ENCODE measurements at places on chromosomes 16 and 17.
A peak's percentile ranks its signal among the peaks of the same experiment; 100 is the strongest.

DNA sequence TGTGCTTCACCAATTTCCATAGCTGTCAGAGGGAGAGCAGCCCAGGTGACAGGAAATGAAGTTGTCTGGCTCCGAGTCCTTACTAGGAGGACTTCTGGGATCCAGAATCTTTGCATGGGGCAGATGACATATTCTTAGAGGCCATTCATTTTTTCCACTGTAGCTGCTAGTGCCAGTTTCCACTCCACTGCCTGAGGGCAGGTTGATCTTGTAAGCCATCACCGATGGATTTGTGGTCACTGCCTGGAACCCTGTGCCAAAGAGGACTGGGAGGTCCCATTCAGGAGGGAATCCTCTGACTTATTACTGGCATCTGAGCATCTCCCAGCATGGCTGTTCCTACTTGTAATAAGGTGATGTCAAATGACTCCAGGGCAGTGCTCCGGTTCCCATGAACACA, 144.1 kb upstream of the KCNJ18 start:
- DNase-seq = no peak

DNA sequence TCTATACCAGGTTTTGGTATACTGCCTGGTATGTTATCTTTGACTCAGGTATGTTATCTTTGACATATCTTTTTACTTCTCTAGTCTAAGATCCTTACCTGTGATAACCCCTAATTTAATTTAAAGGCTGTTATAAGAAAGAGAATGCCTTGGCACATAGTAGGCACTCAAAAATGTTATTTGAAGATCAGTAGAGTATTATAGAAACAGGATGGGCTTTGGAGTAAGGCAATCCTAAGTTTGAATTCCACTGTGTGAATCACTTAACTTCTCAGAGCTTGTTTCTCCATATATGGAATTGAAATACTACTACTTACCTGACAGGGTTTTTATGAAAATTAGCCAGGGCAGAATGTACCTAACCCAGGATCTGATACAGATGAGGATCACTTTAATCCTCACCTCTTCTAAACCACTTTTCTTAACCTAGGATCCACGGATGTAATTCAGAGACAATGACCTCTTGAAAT, 1.2 kb downstream of the BRIP1 start:
- no peak for DNase-seq

DNA sequence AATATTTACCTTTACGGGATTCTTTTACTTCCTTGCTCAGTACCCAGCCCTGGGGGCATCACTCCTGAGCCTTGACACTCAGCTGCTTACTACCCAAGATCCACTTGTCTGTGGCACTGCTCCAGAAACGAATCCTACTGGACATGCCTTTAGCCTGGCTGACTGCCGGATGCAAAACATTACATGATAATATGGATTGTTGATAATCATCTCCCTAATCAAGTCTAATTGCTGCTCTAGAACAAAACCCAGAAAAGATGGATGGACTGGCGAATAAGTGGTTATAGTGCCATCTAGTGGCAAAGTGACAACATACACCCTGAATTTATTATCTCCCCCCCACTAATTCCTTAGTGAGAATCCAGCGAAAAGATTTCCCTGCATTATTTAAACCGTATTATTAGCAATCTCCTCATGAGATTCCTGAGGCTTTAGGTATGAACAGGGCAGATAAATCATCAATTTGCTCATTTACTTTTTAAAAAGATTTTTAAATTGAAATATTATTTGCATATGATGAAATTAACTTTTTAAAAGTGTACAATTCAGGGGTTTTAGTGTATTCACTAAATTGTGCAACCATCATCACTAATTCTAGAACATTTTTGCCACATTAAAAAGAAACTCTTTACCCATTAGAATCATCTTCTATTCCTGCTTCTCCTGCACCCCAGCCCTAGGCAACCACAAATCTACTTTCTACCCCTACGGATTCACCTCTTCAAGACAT, 61.6 kb downstream of the RGS9 start:
- no peak for DNase-seq

- no peak for DNase-seq
Measured at GRCh38 chr17:39663340-39663687, 1.8 kb upstream of the TCAP start.

DNA sequence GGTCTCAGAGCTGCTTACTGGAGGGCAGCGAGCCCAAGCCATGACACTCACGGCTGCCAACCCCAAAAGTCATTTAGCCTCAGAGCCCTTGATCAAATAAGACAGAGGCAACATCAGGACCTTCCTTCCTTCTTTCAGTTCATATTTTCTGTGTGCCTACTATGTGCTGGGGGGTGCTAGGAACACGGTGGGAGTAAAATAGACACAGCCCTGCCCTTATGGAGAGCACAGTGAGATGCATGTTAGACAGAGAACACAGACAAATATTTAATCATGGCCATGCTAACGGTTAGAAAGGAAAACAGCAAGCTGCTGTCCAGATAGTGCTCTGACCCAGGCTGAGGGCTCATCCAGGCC, 4.5 kb upstream of the BRD7 start:
- DNase-seq = no peak

GRCh38 chr17:3753624-3754023, 29.9 kb downstream of the HASPIN start:
- no peak for DNase-seq

GRCh38 chr17:42809250-42809649, 10.6 kb downstream of the CNTD1 start:
- no peak for DNase-seq

DNA sequence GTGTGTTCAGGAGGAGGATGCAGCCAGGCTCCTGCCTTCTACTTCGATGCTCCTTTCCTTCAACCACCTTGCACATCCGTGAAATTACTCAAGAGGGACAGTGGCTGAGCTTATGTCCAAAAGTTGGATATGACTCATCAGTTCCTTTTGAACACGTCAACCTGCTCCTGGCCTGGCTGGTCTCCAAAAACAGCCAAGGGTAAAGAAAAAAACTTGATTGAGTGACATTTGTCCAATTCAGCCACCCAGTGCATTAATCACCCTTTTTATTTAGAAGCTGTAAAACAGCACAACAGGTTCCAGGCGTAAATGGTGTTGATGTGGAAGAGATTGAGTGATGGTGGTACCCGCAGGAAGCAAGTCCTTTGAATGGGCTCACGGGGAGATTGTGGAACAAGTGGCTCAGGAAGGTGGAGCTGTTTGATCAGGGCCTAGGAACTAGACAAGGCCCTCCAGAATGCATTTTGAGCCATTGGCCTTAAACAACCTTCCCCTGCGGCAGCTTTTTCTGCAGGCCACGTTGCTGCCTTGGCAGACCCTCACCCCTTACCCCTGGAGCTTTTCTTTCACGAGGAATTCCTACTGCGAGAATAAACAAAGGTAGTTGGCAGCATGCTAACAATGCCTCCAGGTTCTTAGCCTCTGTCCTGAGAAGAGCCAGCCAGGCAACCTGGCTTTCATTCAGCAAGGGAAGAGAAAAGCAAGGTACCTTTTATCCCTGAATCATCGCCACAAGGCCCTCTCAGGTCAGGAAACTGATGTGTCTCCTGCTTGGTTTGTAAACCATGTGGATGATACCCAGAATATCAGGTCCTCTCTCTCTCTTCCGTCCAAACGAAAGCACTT, 173.3 kb upstream of the CACNG5 start:
- DNase-seq = no peak

DNA sequence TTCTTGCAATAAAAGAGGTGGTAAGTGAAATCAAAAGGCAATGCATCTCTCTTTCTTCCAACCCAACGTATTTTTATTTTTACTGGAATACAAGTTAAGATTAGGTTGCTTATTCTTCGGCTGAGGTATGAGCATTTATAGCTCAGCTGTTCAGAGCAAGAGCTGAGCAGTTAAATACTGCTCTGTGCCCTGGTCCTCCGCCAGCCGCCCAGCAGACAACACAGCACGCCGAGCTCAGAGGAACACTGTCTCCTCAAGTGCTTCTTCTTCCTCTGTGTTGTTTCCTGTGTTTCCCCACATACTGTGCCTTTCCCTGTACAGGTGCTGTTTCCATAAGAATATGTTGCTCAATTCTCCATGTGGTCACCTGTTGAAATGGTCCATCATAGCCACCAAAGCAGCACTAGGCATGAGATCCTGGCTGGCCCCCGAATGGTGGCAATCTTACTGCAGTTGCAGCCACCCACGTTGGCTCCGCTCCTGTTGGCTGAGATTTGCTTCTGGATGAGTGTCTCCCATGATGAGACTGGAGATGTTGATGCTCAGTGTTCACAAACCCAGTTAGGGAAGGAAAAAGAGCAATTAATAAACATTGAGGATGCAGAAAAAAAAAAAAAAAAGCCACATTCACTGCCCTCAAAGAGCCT, 515.3 kb downstream of the GRIN2A start:
- DNase-seq = no peak

- no peak for DNase-seq
Measured at GRCh38 chr16:57826706-57827625, 24.7 kb upstream of the KIFC3 start.

GRCh38 chr16:30458561-30459394, 13.1 kb upstream of the SEPHS2 start:
- peak; percentile 41 for DNase-seq

DNA sequence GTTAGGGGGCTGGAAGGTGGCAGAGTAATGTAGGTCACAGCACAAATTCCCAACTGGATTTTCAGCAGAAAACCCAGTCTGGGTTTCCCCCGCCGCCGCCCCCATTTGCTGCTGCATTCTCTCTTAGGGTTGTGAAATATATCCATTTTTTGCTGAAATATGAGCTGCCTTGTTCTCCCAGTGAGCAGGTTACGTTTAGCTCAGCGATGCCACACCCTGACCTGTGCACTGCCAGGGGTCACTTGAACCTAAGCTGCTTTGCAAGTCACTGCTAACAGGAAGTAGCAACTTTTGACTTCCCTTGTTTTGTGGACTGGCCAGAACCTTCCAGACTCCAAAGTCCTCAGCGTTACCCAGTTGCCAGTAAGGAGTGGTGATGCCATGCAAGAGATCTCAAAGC, 274.1 kb downstream of the CPPED1 start:
- no peak for DNase-seq

GRCh38 chr17:69909389-69909788, 165.6 kb upstream of the KCNJ16 start:
- DNase-seq = no peak

DNA sequence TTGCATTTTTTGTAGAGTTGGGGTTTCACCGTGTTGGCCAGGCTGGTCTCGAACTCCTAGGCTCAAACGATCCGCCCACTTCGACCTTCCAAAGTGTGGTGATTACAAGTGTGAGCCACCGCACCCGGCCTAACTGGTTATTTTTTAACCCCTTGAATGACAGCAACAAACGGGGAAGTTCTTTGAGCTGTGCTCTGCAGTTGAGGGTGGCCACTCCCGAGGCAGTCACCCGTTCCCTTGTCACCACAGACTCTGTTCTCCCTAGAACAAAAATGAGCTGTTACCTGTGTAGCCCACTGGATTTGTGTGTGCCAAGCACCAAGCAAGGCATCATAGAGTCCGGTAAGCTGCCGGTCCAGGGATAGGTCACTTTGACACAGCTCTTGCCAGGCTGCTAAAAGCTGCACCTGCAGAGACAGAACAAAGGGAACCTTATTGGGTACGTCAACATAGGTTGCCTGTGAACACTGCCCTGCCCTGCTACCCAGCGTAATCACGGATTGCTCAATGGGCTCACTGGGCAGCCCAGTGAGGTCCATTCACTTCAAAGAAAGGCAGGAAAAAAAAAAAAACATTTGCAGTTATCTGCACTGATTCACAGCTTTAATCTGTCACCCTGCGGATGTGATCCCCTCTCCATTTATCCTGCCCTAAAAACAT, 19.6 kb downstream of the COG7 start:
- DNase-seq = no peak

- no peak for DNase-seq
Measured at GRCh38 chr17:6997171-6997570, 1.3 kb downstream of the ALOX12 start.

DNA sequence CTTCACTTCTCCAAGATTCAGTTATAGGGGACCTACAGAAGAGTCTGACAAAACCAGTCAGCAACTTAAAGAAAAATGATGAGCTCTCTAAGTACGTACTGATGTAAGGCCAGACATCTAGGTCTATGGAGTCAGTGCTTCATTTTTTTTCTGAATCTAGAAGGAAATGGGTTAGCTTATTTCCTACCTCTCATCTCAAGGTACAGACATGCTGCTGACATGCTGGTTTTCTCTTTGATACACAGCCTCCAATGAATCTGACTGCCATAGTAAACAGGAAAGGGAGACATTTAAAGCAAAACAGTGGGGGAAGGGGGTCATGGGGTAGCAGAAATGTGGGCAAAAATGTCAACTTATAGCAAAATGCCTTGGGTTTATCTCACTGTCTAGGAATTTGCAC, 16.4 kb downstream of the CDR2 start:
- DNase-seq = no peak

DNA sequence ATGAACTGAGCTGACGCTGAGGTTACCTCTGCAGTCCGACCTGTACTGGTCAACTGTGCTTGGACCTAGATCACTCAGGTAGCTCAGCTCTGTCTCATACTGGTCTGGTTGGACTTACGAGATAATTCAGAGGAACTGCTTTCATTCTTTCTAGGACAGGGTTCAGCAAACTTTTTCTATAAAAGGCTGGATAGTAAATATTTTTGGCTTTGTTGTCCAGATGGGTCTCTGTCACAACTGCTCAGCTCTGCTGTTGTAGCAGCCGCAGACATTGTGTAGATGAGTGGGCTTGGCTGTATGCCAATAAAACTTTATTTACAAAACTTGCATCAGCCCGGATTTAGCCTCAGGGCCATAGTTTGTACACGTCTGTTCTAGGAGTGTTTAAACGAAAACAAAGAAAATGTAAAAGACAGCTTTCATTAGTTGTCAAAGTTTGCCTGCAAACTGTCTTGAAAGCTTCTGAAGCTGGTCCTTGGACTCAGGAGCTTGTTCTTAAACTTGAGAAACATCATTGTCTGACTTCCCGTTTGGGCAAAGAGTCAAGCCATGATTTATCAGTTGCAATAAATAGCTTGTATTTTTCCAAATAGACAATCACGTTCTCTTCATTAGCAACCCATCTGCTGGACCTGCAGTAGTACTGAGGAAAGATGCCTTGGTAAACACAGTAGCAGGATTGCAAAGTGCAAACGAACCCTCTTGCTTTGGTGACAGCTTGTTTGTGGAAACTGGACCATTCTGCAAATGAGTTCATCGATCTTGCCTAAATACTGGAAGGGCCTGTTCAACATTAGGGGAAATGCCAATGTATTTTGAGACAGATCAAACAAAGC, 253.4 kb downstream of the SNX29 start:
- no peak for DNase-seq

- DNase-seq = no peak
Measured at GRCh38 chr16:75087375-75087979, 29.1 kb downstream of the LDHD start.

- no peak for DNase-seq
Measured at GRCh38 chr17:296906-297690, 55.5 kb downstream of the RPH3AL start.

DNA sequence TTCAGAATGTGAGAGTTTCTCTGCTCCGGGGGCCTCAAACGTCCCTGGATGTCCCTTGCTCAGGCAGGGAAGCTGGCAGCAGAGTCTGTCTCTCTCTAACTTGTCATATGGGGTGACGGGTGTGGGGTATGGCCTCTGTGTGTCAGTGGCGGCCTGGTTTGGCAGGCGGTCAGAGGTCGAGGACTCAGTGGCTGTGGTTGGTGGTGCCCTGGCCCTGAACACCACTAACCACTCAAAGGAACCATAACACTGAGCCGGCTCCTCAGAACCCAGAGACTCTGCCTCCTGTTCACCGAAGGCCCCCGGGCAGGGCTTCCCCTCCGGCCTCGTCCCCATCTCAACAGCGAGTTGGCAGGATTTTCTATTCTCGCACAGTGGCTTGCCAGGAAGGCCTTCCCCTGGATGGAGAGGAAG, 677 bp downstream of the P2RX1 start:
- no peak for DNase-seq
